Fibroblast of villous mesenchyme (primary cell): ENCODE measurements at places on chromosomes 3 and 15.
A peak's percentile ranks its signal among the peaks of the same experiment; 100 is the strongest.

GRCh38 chr3:9137676-9138075 is 111.8 kb downstream of the SRGAP3 start:
- no peak for DNase-seq

DNA sequence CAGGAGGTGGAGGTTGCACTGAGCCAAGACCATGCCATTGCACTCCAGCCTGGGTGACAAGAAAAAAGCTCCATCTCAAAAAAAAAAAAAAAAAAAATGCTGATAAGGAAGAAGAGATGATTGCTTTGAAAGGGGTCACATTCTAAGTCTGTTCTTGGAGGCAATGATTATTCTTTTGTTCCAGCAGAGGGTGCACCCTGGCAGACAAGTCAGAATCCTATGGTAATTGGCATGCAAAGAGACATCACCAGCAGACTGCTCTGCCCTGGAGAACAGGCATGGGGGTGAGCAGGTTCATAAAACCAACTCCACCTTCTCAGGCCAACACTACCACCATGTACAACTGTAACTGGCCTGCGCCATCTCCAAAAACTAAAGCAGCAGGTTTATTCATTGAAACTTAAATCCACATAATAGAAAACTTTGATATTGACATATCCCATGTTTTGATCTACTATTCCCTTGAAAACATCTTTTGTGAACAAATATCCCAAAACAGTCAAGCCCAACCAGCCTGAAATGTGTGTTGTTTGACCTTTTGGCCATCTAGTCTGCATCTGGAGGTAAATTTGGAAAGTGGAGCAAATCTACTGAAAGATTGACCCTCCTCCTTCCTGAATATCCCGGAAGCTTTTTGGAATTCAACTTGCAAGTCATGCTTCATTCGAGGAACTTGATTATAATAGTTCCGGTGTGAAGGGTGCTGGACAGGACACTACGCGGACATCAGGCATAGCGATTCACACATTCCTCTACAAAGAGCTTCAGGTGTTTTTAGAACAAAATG is 100.3 kb downstream of the MECOM start:
- no peak for DNase-seq

- DNase-seq: no peak
These were observed 133.0 kb upstream of the NECTIN3 start for GRCh38 chr3:110938629-110939028.

DNA sequence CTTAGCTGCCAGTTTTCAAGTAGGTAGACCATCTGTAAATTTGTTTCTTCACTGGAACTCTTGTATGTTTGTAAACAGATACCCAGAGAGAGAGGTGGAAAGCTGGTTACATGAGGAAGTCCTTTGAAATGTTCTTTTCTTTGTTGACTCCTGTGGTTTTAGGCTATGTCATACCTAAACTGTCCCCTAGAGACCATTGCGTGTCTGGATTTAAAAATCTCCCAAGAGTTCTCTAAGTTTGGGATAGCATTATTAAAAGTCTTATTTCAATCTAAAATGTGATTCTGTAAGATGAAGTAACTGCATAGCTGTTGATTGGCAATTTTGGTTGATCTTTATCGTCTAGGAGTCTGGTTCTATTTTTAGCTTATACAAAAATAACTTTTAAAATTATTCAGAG is 127.2 kb downstream of the GHSR start:
- DNase-seq: peak; percentile 67

DNA sequence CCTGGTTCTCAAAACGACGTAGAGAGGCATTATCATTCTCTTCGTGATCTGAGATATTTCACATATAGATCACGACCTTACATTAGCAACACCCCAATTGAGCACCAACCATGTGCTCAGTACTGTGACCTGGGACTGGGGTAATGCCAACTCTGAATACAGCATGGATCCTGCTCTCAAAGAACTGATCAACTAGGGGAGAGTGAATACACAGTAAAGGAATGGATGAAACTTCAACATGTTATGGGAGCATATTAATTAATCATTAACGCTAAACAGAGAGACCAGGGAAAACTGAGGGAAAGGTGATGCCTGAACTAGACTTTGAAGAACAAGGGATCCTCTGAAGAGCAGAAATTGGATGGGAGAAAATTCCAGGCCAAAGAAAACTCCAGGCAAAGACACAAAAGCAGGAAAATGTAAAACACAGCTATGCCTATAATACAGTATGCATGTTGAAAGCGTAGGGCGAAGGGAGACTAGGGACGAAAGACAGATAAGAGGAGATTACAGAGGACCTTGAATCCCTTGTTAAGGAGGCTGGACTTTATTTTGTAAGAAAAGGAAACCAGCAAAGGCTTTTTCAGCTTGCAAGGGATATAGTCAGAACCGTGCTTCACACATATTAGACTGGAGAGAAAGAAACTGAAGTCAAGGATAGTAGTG is 105.7 kb downstream of the ANO10 start:
- no peak for DNase-seq

GRCh38 chr3:89252016-89252415 is 144.6 kb downstream of the EPHA3 start:
- DNase-seq: no peak

DNA sequence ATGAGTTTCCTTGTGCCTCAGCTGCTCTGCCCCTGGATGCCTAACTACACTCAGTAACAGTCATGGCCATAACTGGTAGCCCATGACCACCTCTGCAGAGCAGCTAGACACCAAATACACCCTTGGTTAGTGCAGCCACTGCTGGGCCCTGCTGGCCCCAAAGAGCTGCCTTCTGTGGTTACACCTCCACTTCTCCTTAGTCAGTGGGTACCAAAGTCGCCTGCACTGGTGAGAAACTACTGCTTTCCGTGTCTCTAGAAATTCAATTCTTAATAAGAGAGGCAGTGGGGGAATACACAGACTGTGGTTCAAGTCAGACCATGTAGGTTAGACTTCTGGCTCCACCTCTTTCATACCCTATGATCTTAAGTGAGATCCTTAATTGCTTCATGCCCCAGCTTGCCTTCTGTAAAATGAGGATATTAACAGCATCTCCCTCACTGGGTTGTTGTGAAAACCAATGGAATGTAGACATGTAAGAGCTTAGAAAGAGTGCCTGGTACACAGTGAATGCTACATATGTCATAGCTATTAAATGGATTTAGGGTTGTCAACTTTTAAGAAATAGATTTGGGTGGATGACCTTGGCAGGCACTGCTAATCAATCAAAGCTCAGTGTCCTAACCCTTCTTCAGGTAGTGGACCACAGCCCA is 18.2 kb downstream of the HEG1 start:
- DNase-seq: no peak

- no peak for DNase-seq
These were observed 8.8 kb upstream of the LRCH3 start for GRCh38 chr3:197782230-197782629.

DNA sequence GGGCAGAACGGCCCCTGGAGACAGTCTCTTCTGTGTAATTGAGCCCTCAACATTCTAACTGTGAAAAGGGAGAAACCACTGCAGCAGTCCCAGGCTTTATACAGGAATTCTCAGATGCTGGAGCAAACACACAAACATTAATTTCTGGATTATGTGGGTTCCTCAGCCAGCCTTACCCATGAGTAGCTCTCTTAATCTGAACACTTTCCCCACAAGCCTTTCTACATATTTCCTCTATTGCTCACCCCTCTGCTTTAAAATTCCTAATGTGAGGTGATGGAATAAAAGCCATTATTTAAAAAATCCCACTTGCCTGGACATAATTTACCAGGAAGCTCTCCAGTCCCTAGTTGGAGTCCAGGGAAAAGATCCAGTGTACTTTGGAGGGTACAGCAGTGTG is 139.0 kb downstream of the CTNNB1 start:
- no peak for DNase-seq

- no peak for DNase-seq
These were observed 165.5 kb downstream of the ZIC1 start for GRCh38 chr3:147574621-147575020.

GRCh38 chr3:186169379-186169778 is 60.5 kb upstream of the ETV5 start:
- DNase-seq: no peak

- no peak for DNase-seq
These were observed 153.4 kb downstream of the FBLN2 start for GRCh38 chr3:13702286-13702685.

DNA sequence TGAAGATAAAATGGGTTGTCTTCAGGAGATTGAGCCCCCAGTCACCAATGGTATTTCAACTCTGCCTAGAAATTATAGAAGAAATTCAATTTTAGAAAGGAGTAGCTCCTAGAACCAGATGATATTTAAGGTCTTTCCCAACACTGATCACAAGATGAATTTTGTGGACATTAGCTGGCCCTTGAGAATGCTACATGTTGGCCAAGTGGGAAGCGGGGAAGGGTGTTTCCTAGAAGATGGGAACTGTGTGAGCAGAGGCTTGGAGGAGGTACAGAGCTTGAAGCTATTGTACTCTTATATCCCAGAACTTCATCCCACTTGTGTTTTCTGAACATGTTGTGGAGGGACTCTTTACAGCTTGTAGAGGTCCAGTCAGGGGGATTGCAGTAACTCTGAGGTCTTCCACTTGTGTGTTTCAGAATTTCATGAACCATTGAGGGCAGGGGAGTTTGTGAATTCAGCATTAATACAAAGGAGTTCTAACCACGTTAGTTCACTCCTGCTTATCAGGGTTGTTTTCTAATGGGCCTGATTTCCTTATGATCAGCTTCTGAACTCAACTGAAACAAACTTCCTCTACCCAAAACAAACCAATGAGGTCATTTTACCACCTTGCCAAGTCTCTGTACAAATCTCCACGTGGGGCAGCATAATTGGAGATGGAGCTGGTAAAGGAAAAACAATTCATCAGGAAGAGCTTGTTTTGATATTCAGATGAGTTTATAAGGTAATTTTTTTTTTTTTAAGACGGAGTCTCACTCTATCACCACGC is 152.6 kb upstream of the TPM1 start:
- peak; percentile 34 for DNase-seq

- DNase-seq: no peak
These were observed 27.0 kb downstream of the ADIPOQ start for GRCh38 chr3:186869253-186870100.

- DNase-seq: no peak
These were observed 205.9 kb upstream of the GBE1 start for GRCh38 chr3:81967393-81967792.

DNA sequence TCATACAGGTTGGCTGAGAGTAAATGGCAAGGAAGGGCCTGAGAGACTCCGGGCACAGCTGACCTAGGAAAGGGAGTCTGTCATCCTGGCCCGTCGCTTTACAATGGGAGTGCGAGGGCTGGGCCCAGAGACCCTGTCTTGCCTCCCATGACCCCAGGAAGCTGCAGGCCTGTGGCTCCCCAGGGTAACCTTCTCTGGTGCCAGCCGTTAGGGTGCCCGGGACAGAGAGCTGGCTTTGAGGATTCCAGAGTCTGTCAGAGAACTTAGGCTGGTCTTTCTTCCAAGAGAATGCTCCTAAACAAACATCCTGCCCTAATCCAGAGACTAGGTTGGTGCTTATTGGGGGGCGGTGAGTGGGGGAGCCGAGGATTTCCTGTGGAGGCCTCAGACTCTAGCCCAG is 18.5 kb downstream of the ZNF710 start:
- no peak for DNase-seq

DNA sequence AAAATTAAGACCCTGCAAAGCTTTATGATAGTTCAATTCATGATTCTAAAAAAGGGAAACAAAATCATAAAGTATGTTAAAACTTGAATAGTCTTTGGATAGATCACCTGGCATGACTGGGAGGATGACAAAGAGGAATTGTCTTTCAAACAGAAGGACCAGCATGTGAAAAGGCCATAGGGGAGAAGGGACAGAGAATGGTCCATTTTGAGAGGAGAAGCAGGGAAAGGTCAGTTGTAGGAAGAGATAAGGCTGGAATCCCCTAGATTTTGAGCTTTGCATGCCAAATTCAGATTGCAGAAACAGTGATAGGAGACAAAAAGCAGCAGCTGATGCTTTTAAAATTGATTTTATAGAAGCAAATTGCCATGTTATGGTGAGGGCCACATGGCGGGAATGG is 12.7 kb downstream of the PROS1 start:
- DNase-seq: no peak

DNA sequence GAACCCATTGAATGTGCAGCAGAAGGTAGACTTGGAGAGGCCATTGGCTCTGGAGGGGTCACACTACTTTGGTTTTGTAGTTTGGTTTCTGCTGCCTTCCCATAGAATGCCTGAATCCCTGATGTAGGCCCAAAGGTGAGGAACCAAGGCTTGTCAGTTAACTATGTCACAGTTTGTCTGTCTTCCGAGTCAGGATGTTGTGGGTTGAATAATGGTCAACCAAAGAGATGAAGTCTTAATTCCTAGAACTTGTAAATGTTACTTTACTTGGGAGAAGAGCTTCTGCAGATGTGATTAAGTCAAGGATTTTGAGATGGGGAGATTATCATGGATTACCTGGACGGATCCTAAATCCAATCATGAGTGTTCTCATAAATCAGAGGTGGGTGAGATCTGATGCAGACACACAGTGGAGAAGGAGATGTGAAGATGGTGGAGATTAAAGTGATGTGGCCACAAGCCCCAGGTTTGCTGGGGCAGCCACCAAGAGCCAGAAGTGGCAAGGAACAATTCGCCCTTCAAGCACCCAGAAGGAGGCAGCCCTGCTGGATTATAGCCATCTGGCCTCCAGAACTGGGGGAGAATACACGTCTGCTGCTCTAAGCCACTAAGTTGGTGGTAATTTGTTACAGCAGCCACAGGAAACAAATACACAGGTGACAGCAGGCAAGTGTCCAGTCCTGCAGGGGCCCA is 2.3 kb upstream of the CCR8 start:
- no peak for DNase-seq

DNA sequence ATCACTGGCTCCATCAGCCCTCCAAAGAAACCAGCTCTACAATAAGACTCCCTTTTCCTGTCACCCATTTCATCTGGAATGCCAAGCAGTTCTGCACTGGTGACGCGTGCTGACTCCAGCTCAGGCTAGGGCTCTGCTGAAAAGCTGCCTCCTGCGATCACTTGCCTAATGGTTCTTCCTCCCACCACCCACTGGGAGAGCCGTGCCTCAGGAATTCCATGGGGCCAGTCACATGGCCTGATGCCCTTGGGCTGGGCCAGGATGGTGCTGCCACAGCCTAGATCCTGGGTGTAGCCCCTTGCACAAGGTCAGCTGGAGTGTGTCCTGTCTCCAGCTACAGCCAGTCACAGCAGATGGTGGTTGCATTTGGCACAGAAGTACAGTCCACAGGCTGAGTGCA is 98.9 kb downstream of the DNAJB8 start:
- no peak for DNase-seq

DNA sequence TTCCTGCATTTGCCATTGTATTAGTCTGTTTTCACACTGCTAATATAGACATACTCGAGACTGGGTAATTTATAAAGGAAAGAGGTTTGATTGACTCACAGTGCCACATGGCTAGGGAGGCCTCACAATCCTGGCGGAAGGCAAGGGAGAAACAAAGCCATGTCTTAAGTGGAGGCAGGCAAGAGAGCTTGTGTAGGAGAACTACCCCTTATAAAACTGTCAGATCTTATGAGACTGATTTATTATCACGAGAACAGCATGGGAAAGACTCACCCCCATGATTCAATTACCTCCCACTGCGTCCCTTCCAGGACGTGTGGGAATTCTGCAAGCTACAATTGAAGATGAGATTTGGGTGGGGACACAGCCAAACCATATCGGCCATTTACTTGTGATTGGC is 27.8 kb downstream of the YEATS2 start:
- DNase-seq: no peak

- DNase-seq: no peak
These were observed 20.7 kb upstream of the SNRPA1 start for GRCh38 chr15:101315736-101316135.

- peak; percentile 65 for DNase-seq
These were observed 106.3 kb downstream of the PLD1 start for GRCh38 chr3:171704002-171704401.

- DNase-seq: no peak
These were observed 18.5 kb upstream of the RPL32 start for GRCh38 chr3:12859840-12860239.

GRCh38 chr3:131616719-131617118 is 113.9 kb upstream of the MRPL3 start:
- DNase-seq: no peak
